ENCODE measurements at places on chromosomes 5 and 9.

- no peak for DNase-seq
Observed at GRCh38 chr9:132702254-132702653, 32.0 kb downstream of the GTF3C4 start.

DNA sequence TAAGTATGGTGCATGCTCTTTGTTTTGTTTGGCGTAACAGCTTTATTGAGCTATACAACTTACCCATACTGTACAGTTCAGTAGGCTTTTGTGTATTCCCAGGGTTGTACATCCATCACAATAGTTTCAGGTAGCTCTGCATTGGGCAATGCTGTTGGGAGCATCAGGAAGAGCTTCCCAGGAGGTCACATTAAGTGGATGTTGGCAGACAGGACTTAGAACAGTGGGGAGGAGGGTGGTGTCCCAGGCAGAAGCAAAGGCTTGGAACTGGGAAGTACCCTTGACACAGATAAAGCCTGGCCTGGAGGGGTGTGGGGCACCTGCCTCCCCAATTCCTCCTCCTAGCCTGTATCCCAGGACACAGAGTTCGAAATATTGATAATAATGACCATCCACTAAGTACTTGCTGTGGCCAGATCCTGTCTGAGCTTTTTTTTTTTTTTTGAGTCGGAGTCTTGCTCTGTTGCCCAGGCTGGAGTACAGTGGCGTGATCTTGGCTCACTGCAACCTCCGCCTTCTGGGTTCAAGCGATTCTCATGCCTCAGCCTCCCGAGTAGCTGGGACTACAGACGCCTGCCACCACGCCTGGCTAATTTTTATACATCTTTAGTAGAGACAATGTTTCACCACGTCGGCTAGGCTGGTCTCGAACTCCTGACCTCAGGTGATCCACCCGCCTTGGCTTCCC, 1.3 kb downstream of the BBLN start:
- DNase-seq = no peak

DNA sequence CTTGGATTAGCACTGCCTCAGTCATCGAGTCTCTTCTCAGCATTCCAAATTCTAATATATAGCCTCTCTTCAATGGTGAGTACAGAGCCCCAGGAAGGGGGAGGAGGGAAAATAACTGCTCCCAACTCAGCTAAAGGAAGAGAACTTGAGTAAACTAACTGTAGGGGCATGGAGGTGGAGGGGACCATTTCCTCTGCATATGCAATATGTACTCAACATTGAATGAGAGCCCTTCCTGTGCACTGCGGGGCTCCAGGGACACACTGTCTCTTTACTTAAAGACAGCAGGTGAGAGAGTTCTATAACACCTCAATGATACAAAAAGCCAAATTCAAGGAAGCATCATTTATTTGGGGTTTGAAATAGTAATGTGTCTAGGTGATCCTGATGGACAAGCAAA, 75.1 kb downstream of the GNAQ start:
- no peak for DNase-seq

- DNase-seq = no peak
Observed at GRCh38 chr5:58737671-58738070, 154.8 kb downstream of the RAB3C start.

- DNase-seq = no peak
Observed at GRCh38 chr5:170495825-170496661, 7.8 kb upstream of the KCNIP1 start.

DNA sequence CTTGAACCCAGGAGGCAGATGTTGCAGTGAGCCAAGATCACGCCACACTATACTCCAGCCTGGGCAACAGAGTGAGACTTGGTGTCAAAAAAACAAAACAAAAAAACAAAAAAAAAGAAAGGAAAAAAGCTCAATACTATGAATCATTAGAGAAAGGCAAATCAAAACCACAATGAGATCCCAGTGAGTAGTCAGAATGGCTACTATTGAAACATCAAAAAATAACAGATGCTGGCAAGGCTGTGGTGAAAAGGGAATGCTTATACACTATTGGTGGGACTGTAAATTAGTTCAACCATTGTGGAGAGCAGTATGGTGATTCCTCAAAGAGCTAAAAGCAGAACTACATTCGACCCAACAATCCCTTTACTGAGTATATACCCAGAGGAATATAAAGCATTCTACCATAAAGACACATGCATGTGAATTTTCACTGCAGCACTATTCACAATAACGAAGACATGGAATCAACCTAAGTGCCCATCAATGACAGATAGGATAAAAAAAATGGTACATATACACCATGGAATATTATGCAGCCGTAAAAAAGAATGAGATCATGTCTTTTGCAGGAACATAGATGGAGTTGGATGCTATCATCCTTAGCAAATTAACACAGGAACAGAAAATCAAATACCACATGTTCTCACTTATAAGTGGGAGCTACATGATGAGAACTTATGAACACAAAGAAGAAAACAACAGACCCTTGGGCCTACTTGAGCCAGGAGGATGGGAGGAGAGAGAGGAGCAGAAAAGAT, 81.9 kb upstream of the ARRDC3 start:
- no peak for DNase-seq

GRCh38 chr5:41863871-41864486, 6.2 kb downstream of the OXCT1 start:
- DNase-seq = no peak

- no peak for DNase-seq
Observed at GRCh38 chr9:136648751-136649150, 14.0 kb upstream of the EGFL7 start.

DNA sequence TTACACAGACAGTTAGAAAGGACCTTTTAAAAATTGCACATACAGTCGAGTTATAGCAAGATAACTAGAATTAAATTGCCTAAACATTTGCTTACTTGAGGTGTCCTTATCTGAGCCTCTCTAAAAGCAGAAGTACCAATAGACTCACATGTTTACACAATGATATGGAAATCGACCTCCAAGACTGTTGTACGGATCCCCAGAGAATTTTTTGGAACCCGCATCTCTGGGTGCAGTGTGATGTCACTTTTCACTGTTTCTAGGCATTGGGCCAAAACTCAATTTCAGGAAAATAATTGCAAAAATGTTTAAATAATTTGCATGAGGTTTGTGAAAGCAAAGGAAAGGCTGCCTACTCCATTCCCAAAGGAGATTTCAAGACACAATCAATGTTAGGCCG, 63.1 kb upstream of the ATG10 start:
- DNase-seq = no peak

DNA sequence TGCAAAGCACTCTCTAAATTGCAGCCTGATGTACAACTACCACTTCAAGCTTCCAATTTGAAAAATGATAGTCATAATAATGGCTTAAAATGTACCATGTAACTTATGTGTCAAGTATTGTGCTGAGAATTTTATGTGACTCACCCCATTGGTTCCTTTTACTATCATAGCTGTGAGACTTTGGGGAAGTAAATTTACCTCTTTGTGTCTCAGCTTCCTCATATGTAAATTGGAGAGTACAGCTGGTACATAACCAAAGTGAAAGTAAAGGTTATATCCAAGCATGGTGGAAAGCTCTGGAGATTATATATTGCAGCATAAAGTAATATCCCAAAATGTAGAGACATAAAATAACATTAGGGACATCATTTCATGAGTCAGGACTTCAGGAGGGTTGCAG, 2200.4 kb upstream of the C9orf72 start:
- DNase-seq = no peak

DNA sequence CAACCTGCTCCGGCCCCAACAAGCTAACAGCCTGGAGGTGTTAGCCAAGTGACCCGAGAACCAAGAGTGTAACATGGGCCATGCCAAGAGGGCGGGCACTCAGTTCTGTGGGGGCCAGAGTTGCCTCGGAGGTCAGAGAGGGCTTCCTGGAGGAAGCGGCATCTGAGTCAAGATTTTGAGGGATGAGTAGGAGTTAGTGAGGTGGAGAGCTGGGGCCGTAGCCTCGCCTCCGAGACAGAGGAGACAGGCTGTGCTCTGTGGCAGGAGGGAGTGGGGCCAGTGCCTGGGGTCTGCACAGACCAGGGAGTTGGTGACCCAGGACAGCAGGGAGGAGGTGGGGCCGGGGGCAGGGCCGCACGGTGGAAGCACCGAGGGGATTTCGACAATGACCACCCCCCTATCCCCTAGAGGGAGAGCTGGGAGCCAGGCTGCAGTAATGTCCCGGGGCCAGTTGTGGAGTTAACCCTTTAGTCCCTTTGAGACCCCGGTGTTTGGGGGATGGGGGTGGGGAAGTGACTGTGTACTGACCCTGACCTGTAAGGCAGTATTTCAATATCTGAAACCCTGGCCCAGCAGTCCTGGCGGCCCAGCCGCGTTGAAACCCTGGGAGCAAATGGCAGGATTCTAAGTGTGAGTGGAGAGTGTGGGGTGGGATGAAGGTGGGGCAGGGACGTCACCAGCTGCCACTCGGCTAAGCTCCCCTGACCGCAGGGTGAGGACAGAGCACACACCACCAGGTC, 148.7 kb upstream of the COL5A1 start:
- DNase-seq = no peak

- DNase-seq = no peak
Observed at GRCh38 chr9:41229408-41230401, 40.6 kb upstream of the ZNG1F start.

GRCh38 chr5:77850536-77851175, 74.5 kb upstream of the TBCA start:
- no peak for DNase-seq

DNA sequence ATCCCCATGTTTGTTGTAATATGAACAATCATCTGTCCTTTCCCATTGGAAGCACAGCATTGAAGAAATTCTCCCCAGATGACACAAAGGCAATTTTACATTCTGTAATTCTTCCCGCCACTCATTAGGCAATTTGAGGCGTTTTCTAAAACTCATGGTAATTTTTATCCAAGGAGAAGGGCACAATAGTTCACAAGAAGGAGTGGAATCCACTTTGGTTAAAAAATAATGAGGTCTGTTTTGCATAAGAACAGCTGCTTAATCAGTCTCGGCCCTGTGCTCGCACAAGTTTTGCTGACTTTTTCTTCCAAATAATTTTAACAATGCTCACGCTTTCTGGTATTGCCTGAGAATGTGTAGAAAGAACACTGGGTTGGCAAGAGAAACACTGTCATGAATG, 94.0 kb downstream of the CAVIN4 start:
- DNase-seq = no peak

DNA sequence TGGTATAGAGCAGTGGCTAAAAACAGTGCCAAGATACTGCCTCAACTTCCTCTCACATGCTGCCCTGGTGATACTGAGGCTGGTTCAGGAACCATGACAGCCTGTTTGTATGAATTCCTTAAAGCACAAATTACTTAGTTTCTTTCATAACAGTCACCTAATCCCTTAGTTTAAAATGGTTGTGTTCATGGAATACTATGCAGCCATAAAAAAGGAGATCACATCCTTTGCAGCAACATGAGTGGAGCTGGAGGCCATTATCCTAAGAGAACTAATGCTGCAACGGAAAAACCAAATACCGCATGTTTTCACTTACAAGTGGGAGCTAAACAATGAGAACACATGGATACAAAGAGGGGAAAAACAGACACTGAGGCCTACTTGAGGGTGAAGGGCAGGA, 21.8 kb downstream of the ZFP62 start:
- no peak for DNase-seq

- no peak for DNase-seq
Observed at GRCh38 chr9:28050941-28051340, 477.7 kb upstream of the C9orf72 start.

DNA sequence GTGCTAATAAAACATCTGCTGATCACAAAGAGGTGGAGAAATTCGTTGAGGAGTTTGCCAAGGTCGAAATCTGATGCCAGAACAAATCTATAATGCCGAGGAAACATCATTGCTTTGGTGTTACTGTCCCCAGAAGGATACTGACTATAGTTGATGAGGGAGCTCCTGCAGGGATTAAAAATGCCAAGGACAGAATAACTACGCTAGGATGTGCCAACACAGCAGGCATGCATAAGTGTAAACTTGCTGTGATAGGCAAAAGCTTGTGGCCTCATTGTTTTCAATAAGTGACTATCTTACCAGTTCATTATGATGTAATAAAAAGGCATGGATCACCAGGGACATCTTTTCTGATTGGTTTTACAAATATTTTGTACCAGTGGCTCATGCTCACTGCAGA, 66.8 kb upstream of the ADCY2 start:
- no peak for DNase-seq

DNA sequence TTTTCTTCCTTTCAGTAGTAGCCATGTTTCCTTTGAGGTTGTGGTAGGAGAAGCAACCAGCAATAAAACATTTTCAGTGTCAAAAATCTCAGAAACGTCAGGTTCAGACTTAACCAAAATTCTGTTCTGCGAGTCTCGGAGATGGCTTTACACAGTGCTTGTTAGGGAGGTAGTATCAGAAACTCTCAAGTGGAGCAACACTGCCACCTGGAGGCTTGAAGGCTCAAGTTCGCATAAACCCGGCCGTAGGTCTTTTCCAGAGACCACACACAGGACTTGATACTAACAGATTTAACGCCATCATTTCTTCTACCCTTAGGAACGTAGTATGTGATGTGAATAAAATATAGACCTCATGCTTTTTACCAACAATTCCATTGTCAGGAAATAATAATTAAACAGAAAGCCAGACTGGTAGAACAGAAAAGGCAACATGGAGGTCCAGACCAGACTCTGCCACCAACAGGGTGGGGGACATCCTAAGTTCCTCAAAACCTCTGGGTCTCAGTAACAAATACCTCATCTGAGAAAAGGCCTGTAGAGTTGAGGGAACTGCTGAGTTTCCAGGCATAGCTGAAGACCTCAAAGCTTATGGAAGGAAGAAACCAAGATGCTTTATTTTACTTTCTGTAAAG, 8.5 kb downstream of the PTGER4 start:
- DNase-seq = peak; percentile 63

DNA sequence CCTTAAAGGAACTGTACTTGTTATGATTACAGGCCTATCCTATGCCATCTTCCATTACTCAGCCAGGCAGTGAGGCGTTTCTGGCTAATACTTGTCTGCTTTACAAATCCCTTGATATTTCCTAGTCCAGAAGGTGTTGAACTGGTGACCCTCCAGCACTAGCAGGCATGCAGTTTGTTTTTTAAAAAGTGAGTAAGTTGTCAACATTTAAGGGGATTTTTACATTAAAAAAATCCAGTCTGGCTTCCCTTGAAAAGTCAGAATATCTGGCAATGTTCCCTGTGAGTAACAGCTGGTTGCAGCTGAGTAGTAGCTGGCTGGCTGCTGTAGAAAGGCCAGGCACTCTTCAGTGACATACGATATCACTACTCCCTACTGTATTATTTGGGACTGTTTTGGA, 21.8 kb downstream of the GRIN3A start:
- no peak for DNase-seq

GRCh38 chr5:92629574-92629973, 951.4 kb downstream of the NR2F1-AS1 start:
- no peak for DNase-seq

DNA sequence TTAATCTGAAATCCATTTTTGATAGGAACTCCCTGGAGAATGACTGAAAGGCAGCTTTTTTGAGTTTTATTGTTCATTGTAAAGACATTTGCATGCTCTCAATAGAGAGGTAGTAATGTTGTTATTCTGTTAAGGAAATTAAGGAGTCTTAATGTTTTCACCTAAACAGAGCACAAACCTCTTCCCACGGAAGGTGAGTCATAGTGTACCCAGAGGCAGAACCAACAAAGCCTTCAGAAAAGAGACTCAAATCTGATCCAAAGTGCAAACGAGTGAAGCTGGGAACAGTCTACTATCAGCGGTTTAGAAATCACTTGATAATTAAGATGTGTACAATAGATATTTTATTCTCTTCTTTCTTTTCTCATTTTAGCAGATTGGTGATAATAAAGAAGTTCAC, 470.5 kb downstream of the PLK2 start:
- DNase-seq = no peak
